NCI-H748 treated with DMSO at 0.1 percent for 48 hours (cell line): ENCODE measurements at places on chromosomes 6 and 20.

GRCh38 chr6:33211666-33212422 lies 3.5 kb downstream of the RING1 start:
- no peak for DNase-seq

DNA sequence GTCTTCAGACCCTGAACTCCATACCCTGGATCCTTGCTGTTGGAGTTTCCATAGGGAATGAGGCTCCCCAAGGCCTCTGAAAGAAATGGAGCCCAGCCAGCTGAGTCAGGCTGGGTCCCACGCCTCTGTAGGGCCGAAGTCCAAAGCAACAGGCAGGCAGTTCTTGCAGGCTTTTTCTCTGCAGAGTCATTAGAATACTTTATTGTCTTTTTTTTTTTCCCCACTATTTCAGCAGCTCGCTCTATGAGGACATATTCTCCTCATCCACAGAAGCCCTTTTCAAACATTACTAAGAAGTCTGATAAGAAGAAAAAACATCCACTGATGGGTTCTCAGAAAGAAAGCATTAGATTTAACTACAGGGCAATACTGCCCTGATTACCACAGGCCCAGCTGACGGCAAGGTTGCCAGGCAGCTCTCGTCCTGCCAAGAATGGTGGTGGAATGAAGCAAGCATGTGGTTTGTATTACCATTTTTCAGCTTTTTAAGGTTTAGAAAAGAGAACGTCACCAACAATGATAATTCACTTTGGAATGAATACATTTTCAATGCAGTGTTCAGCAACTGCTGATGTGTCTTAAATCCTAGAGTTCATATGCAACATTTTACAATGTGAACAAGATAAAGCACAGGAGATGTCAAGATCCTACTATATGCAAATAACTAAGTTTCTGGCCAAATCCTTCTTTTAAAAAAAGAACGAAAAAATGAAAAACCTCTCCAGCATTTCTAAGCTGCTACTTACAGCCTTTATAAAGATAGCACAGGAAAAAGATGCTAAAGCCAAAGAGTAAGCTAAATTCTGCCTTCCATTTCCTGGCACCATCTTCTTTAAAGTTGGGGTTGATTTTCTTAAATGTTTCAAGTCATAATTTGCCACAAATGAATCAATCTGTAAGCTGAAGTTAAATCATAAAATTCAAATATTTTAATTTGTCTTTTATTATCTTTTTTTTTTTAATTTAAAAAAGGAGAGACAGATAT lies 223.6 kb upstream of the CITED2 start:
- DNase-seq: no peak

DNA sequence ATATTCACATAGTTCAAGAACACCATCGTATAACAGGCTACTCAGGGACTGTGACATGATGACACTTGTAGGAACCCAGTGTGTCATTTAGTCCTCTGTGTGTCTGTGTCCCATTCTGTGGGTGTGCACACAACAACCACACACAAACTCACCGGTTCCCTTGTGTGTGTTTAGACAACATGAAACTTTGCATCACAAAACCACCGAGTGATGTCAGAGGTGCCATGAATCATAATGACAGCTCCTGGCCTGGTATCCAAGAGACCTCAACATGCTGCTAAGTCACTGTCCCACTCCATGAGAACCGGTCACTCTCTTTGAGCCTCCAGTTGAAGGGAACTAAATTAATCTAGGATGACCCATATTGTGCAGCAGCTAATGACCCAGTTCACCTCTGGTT lies 421.3 kb downstream of the PREX1 start:
- no peak for DNase-seq

GRCh38 chr6:41763470-41763869 lies 16.2 kb downstream of the FRS3 start:
- DNase-seq: no peak

GRCh38 chr6:149114167-149114566 lies 203.3 kb upstream of the TAB2 start:
- no peak for DNase-seq

GRCh38 chr20:48295445-48295903 lies 510.2 kb upstream of the SULF2 start:
- DNase-seq: no peak

- no peak for DNase-seq
Observed at GRCh38 chr20:853406-853996, 20.0 kb downstream of the FAM110A start.

DNA sequence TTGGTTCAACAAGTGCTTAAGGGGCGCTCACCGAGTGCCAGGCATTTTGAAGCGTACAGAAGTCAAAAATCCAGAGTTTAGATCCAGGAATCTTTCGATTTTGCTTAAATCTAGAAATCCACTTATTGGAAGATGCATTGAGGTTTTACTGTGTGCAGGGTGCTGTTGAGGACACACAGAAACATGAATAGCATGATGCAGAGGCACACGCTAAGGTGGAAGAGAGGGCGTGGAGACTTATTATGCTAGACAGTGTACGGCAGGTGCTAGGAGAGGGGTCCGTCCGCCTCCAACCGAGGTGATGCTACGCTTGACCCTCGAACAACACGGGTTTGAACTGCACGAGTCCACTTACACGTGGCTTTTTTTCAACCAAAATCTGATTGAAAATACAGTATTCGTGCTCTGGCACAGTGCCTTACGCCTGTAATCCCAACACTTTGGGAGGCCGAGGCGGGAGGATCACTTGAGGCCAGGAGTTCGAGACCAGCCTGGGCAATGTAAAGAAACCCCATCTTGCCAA lies 1.0 kb upstream of the KIF13A start:
- peak; percentile 68 for DNase-seq

GRCh38 chr6:105273589-105273988 lies 93.8 kb upstream of the POPDC3 start:
- no peak for DNase-seq

- DNase-seq: no peak
Observed at GRCh38 chr6:23534351-23534750, 591.7 kb upstream of the NRSN1 start.

GRCh38 chr6:132830334-132830751 lies 16.0 kb downstream of the RPS12 start:
- DNase-seq: peak; percentile 64

DNA sequence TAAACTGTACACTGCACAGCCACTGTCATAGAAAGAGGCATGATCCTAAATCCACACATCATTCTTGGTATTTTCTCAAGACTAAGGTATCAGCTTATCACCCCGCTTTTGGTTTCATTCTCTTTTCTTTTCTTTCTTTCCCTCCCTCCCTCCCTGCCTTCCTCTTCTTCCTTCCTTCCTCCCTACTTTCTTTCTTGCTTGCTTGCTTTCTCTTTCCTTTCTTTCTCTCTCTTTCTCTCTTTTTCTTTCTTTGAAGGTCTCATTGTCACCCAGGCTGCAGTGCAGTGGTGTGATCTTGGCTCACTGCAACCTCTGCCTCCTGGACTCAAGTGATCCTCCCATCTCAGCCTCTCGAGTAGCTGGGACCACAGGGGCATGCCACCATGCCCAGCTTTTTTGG lies 81.1 kb downstream of the MAP7 start:
- no peak for DNase-seq

- DNase-seq: no peak
Observed at GRCh38 chr20:45630371-45630770, 713 bp downstream of the WFDC9 start.

DNA sequence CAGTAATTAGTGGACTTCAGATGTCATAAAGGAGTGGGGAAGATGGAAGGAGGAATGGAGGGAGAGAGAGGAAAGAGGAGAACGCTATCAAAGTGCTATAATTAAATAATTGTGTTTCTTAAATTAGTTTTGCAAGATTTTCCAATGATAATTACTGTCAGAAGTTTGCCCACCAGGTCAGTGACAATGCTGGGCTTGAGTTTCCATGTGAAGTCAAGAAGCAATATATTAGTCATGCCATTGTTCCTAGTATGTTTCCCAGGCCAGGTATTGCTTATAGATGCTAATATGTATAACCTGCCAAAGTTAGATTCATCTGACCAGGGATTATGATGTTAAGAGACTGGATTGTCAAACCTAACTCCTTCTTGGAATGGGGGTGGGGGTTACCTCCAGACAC lies 131.9 kb downstream of the GJA10 start:
- no peak for DNase-seq

GRCh38 chr6:149248693-149249369 lies 68.7 kb upstream of the TAB2 start:
- no peak for DNase-seq

DNA sequence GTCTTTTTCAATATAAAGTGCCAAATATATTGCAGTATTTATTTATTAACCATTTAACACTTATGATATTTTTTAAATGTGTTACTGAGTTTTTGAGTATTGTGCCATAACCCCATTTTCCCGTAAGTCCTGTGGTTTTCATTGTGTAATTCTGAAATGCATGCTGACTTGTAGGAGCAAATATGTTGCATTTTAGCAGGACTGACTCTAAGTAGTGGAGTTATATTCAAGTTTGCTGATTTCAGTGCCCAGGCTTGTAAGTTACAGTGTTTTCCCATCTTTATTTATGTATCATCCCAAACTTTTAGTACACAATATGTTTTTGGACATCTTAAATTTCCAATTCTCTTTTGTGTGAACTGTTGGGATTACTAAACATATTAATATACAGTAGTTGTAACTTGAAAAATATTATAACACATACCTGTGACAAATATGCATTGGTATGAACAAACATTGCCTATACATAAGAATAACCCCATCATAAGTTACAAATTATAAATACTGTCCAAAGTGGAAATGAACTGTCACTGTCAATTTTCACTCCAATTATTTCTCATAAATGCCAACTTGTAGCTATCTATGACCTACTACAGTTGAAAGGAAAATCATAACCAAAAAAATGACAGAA lies 179.3 kb upstream of the RUNX2 start:
- DNase-seq: no peak

GRCh38 chr6:48747040-48747439 lies 636.0 kb upstream of the PTCHD4 start:
- no peak for DNase-seq

- DNase-seq: no peak
Observed at GRCh38 chr20:32010101-32010500, at the start of gene CCM2L. TSS of gene CCM2L (plus strand) at chr20:32010438. CDS start at chr20:32010455, 17 bp downstream.

GRCh38 chr6:159074876-159075275 lies 30.1 kb upstream of the TAGAP start:
- DNase-seq: no peak

GRCh38 chr6:33008944-33009861 lies at the start of gene HLA-DOA:
TSS of gene HLA-DOA (minus strand) at chr6:33009591.
- no peak for DNase-seq

- DNase-seq: no peak
Observed at GRCh38 chr20:40892642-40893041, 136.0 kb upstream of the TOP1 start.

- DNase-seq: no peak
Observed at GRCh38 chr6:11486051-11486450, 51.5 kb upstream of the TMEM170B start.

DNA sequence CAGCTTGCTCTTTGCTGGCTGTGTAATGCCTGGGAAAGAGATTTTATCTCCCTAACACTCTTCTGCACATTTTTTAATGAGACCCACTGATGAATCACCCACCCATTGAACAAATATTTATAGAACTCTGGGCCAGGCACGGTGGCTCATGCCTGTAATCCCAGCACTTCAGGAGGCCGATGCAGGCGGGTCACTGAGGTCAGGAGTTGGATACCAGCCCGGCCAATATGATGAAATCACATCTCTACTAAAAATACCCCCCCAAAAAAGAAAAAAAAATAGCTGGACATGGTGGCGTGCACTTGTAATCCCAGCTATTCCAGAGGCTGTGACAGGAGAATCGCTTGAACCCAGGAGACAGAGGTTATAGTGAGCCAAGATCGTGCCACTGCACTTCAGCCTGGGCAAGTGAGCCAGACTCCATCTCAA lies 82.1 kb upstream of the SIRPA start:
- no peak for DNase-seq

- DNase-seq: no peak
Observed at GRCh38 chr20:46260480-46260879, 47.8 kb downstream of the CDH22 start.

GRCh38 chr6:41570259-41570615 lies 24.1 kb downstream of the FOXP4 start:
- DNase-seq: no peak

DNA sequence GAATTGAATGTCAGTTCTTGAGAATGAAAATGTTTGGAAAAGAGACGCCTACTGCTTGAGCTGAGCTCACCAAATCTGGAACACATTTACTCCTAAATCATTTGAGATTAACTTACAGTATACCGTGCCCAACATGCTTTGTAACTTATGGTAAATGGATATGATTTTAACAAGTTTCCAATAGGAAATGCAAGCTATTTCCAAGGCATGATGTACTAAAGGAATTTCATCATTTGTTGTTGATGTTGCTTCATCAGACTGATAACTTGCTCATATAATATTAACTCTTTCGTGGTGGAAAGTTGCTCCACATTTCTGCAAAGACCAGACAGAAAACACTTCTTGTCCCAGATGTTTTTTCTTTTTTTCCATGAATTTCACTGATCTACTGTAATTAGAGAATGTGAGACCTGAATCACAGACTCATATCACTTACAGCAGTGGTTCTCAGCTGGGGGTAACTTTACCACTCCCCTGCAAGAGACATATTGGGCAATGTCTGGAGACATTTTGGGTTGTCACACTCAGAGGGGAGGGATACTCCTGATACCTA lies 116.6 kb upstream of the TRAF3IP2 start:
- DNase-seq: no peak

DNA sequence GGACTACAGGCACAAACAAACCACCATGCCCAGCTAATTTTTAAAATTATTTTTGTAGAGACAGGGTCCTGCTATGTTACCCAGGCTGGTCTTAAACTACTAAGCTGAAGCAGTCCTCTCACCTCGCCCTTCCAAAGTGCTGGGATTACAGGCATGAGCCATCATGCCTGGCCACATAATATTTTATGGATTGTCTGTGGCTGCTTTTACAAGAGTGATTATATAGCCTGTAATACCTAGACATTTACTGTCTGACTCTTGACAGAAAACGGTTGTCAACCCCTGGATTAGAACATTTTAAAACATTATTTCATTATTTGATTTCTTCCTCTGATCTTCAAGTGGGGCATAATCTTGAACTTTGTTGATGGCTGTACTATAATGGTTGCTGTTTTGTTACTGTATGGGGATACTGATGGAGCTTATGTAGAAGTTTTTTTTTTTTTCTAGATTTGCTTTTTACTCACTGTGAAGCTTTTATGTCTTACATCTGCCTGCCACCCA lies 14.3 kb downstream of the PARD6B start:
- DNase-seq: no peak

DNA sequence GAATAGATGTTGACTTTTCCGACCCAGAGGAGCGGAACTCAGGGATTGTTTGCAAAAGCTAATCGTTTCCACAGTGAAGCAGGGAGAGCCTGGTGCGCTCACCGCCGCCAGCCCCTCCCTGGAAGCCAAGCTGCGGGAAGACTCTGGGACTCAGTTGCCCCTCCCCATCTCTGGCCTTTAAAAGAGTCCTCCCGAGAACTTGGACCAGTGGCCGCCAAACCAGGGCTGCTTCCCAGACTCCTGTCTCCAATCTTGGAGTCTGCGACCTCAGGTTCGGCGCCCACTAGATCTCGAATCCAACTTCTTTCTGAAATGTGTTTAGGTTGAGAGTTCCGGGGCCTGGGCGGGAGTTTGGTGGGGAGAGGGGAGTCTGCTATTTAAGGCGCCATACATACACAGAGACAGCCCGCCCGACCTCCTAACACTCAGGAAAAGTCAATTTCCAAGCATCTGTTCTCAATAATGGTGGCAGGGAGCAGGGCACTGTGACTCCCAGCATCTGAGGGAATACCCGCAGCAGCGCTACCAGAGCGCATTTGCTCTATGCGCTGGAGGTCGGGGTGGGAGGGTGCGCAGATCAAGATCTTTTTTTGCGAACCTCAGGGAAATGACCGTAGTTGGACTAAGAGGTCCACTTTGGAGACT lies 800 bp upstream of the GRIK2 start:
- peak; percentile 63 for DNase-seq

GRCh38 chr6:14985366-14985765 lies 260.5 kb upstream of the JARID2 start:
- no peak for DNase-seq
